ENCODE measurements at places on chromosomes 7 and 10. TPM values are rescaled to one million over a fixed set of nuclear protein-coding genes. Genes with fewer than 3 reads are reported as not detected.
A peak's percentile ranks its signal among the peaks of the same experiment; 100 is the strongest.

Gene PIP
- not detected for total RNA-seq

Gene AMPH
- not detected for total RNA-seq

Gene CLCN1
- 0.11 TPM for total RNA-seq

Gene LRRN3
- 91.4 TPM for total RNA-seq

Gene TMEM196
- total RNA-seq = not detected

Gene LIPM
- not detected for total RNA-seq

Gene MYO3A
- total RNA-seq = not detected

Gene TEX47
- total RNA-seq = not detected

Gene NME8
- not detected for total RNA-seq

Gene MAP3K8
- 40.3 TPM for total RNA-seq

Gene ASAH2B
- 9.6 TPM for total RNA-seq

- no peak overlapping the region for H3K4me3 ChIP-seq
- H3K4me1 ChIP-seq = no peaks in the 10 kb centered on the region
- no peaks in the 10 kb centered on the region for H3K27me3 ChIP-seq
- peaks cover 4% of the 10 kb centered on the region for H3K36me3 ChIP-seq
- H3K27ac ChIP-seq = no peak overlapping the region
These were observed 7.6 kb downstream of the AEBP1 start for GRCh38 chr7:44111761-44112160.

- H3K4me3 ChIP-seq = no peak overlapping the region
- H3K36me3 ChIP-seq = no peaks in the 10 kb centered on the region
- peaks cover 19% of the 10 kb centered on the region for H3K4me1 ChIP-seq
These were observed 42.3 kb downstream of the JMJD1C start for GRCh38 chr10:63423494-63423893.

GRCh38 chr7:147492606-147493005 is 1098.0 kb upstream of the C7orf33 start:
- no peaks in the 10 kb centered on the region for H3K36me3 ChIP-seq
- H3K27ac ChIP-seq = no peak overlapping the region
- H3K4me1 ChIP-seq = no peaks in the 10 kb centered on the region
- no peak overlapping the region for H3K4me3 ChIP-seq

- H3K4me1 ChIP-seq = no peaks in the 10 kb centered on the region
- DNase-seq = no peak
- no peak overlapping the region for H3K27ac ChIP-seq
- H3K36me3 ChIP-seq = peaks cover 3% of the 10 kb centered on the region
These were observed 46.4 kb downstream of the CSTF2T start for GRCh38 chr10:51653025-51653424.

GRCh38 chr10:21519941-21520436 is 5.5 kb downstream of the SKIDA1 start:
- H3K4me3 ChIP-seq = no peak overlapping the region
- H3K36me3 ChIP-seq = no peaks in the 10 kb centered on the region
- H3K27ac ChIP-seq = no peak overlapping the region
- peaks cover 41% of the 10 kb centered on the region for H3K4me1 ChIP-seq
- DNase-seq = no peak
- H3K27me3 ChIP-seq = peaks cover 54% of the 10 kb centered on the region

- no peaks in the 10 kb centered on the region for H3K4me1 ChIP-seq
- H3K36me3 ChIP-seq = no peaks in the 10 kb centered on the region
- no peak overlapping the region for H3K27ac ChIP-seq
- H3K27me3 ChIP-seq = no peaks in the 10 kb centered on the region
- DNase-seq = no peak
These were observed 240.6 kb upstream of the SEMA3C start for GRCh38 chr7:81159402-81159801.

- no peaks in the 10 kb centered on the region for H3K4me1 ChIP-seq
- no peak overlapping the region for H3K27ac ChIP-seq
- no peaks in the 10 kb centered on the region for H3K27me3 ChIP-seq
- H3K4me3 ChIP-seq = no peak overlapping the region
- peaks cover 35% of the 10 kb centered on the region for H3K36me3 ChIP-seq
These were observed 33.5 kb upstream of the ANTXRL start for GRCh38 chr10:46253076-46254006.

GRCh38 chr10:133010095-133010842 is 67.9 kb upstream of the CFAP46 start:
- H3K27ac ChIP-seq = no peak overlapping the region
- H3K4me3 ChIP-seq = no peak overlapping the region
- DNase-seq = no peak

GRCh38 chr10:126658928-126659327 is 11.6 kb downstream of the C10orf90 start:
- no peaks in the 10 kb centered on the region for H3K4me1 ChIP-seq
- no peaks in the 10 kb centered on the region for H3K27me3 ChIP-seq
- DNase-seq = no peak
- no peak overlapping the region for H3K27ac ChIP-seq
- no peak overlapping the region for H3K4me3 ChIP-seq

DNA sequence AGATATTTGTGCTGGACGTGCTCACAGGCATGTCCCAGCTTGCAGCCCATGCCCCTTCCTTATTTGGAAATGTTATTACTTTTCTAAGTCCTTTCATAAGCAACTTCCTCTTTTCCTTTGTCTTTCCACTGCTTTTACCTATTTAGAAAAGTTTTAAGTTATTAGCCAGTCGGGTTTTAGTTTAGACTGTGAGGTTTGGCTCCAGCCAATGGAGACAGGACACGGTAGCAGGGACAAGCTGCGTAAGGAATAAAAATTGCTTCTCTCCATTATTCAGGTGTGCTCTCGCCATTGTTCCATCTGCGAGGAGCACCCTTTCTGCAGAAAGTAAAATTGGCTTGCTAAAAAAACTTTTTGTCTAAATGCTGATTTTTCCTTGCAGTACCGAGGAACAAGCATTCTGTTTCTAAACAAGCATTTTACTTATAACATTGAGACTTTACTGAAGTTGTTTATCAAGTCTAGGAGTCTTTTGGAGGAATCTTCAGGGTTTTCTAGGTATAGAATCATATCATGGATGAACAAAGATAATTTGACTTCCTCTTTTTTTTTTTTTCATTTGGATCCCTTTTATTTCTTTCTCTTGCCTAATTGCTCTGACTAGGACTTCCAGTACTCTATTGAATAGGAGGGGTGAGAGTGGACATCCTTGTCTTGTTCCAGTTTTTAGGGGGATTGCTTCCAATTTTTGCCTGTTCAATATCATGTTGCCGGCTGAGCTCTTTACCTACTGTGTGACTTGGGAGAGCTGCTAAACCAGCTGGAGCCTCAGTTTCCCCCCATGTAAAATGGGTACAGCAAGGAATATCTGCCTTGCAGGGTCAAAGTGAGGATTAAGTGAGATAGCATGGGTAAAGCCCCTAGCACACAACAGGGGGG is 63.8 kb downstream of the ALOX5 start:
- H3K36me3 ChIP-seq = no peaks in the 10 kb centered on the region
- no peak for DNase-seq
- H3K4me1 ChIP-seq = peaks cover 24% of the 10 kb centered on the region
- H3K27ac ChIP-seq = peak overlapping the region; percentile 74
- no peaks in the 10 kb centered on the region for H3K27me3 ChIP-seq

GRCh38 chr10:124957404-124957947 is 15.6 kb downstream of the ZRANB1 start:
- no peaks in the 10 kb centered on the region for H3K36me3 ChIP-seq
- DNase-seq = no peak
- peaks cover 3% of the 10 kb centered on the region for H3K4me1 ChIP-seq
- H3K27me3 ChIP-seq = no peaks in the 10 kb centered on the region

DNA sequence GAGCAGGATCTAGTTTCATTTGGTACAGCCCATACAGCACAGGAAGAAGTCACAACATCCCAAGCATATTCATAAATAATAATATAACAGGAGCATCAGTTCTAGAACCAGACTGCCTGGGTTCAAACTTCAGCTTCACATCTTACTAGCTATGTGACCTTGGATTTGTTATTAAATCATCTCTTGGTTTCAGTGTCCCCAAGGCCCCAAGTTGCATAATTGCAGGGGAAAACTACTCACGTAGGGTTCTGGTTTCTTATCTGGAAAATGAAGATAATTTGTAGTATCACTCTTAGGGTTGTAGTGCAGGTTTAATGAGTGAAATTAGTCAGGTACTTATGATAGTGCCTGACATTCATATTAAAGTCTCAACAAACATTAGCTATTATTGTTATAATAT is 5.5 kb upstream of the IQUB start:
- H3K27ac ChIP-seq = no peak overlapping the region
- no peak overlapping the region for H3K4me3 ChIP-seq
- peaks cover 4% of the 10 kb centered on the region for H3K36me3 ChIP-seq
- peaks cover 8% of the 10 kb centered on the region for H3K4me1 ChIP-seq
- DNase-seq = no peak

GRCh38 chr7:38368191-38368605 is 94.8 kb upstream of the TARP start:
- H3K4me3 ChIP-seq = peak overlapping the region; percentile 38
- peaks cover 3% of the 10 kb centered on the region for H3K36me3 ChIP-seq
- DNase-seq = peak; percentile 79
- no peak overlapping the region for H3K27ac ChIP-seq
- no peaks in the 10 kb centered on the region for H3K27me3 ChIP-seq
- H3K4me1 ChIP-seq = peaks cover 75% of the 10 kb centered on the region

DNA sequence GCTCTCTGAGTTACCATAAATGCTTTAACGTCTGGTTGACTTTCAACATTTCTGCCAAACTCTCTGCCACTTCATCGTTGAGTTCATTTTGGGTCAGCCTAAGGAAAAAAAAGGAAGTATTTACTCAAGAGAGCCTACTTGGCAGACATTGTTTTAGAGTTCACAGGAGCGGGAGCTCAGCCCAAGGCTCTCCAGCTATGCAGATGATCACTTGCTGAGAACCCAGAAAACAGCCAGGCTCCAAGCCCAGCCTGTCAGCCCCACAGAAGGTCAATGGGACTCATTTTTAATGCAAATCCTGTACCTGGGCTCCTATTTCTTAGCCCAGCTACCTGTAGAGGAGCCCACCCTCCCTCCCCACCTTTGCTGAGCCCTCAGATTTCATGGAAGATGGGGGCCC is 45.5 kb downstream of the NOD1 start:
- H3K27me3 ChIP-seq = no peaks in the 10 kb centered on the region
- no peak overlapping the region for H3K4me3 ChIP-seq
- H3K4me1 ChIP-seq = no peaks in the 10 kb centered on the region
- H3K36me3 ChIP-seq = peaks cover 10% of the 10 kb centered on the region
- H3K27ac ChIP-seq = no peak overlapping the region
- no peak for DNase-seq

DNA sequence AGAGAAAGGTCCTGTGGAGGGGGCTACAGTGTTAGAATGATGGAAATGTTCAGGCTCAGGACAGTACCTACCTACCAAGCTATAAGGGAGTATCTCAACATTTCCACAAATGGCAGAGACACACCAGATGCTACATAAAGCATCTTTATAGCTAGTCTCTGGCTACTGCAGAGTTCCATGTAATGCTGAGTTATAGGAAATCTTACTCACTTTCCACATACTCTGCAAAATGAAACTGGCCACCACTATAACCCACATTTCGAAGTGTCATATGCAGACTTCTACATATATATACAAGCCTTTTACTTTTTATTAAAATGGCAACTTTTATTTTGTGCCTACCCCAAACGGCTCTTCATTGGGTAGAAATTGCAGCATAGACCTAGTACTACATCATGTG is 85.5 kb downstream of the FAS start:
- no peak for DNase-seq
- H3K36me3 ChIP-seq = no peaks in the 10 kb centered on the region
- no peak overlapping the region for H3K4me3 ChIP-seq
- H3K27me3 ChIP-seq = no peaks in the 10 kb centered on the region
- H3K4me1 ChIP-seq = no peaks in the 10 kb centered on the region

DNA sequence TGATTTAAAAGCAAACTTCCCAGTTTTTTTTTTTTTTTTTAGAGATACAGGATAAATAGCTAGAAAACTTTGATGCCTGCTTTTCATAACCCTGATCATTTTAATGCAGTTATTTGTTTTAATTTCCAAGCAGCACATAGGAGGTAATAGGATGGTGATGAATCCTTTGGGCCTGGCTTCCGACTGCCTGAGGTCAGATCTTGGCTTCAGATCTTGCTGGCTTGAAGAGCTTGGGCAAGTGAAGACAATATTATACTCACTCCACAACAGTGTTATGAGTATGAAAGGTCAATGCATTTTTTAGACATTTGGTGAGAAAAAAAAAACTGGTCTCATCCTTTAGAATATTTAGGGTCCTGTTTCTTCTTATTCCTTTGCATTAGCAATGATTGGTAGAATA is 124.8 kb upstream of the PRKCQ start:
- no peaks in the 10 kb centered on the region for H3K36me3 ChIP-seq
- no peak overlapping the region for H3K4me3 ChIP-seq
- no peak for DNase-seq
- H3K27me3 ChIP-seq = peaks cover 3% of the 10 kb centered on the region

GRCh38 chr10:95560278-95561176 is 644 bp downstream of the SORBS1 start:
- peak overlapping the region; percentile 95 for H3K4me3 ChIP-seq
- H3K27me3 ChIP-seq = no peaks in the 10 kb centered on the region
- peak; percentile 73 for DNase-seq
- no peaks in the 10 kb centered on the region for H3K36me3 ChIP-seq

DNA sequence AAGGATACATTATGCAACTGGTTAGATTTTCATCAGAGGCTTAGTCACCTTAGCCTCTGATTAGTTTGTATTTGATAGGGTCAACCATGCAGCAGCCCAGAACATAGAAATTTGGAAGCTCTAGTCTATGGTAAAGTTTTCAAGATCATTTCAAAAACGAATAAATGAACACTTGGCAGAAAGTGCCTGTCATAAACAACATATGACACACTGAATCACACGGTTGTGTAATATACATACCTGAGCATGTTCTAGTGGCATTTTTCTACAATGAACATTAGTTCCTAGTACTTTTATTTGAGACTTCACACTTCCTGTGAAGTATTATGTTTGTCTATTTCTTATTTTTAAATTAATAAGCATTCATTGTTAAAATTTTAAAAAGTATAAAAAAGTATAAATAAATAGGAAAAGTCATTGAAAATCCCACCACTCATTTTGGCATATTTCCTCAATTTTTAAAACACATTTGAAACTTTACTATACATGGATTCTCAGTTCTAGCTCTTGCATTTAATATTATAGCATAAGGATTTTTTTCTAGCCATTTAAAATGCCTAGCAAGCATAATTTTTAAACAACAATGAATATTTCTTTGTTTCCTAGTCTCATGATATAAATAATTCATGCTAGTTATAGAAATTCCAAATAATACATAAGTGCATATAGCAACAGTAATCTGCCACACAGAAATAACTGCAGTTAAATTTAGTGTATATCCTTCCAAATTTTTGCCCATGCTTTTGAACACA is 25.7 kb upstream of the PRPS1L1 start:
- no peaks in the 10 kb centered on the region for H3K27me3 ChIP-seq
- no peak overlapping the region for H3K27ac ChIP-seq
- no peak overlapping the region for H3K4me3 ChIP-seq

GRCh38 chr7:134356421-134356936 is 39.7 kb upstream of the SLC35B4 start:
- H3K27ac ChIP-seq = no peak overlapping the region
- no peaks in the 10 kb centered on the region for H3K4me1 ChIP-seq
- H3K36me3 ChIP-seq = no peaks in the 10 kb centered on the region
- no peak for DNase-seq
- no peaks in the 10 kb centered on the region for H3K27me3 ChIP-seq
- H3K4me3 ChIP-seq = no peak overlapping the region

DNA sequence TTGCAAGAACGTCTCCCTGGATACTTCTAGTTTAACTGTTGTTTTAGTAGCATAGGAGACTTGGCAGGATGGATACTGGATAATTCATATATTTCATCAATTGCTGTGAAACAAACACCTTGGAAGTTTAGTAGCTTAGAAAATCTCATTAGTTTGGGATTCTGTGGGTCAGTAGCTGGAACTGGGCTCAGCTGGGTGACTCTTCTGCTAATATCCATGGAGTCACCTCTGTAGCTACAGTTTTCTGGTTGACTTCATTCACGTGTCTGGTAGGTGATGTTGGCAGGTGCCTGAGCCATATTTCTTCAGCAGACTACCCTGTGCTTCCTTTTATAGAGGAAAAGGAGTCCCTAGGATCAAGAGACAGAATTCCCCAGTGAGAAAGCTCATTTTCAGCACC is 208.9 kb upstream of the PFKP start:
- H3K27me3 ChIP-seq = no peaks in the 10 kb centered on the region
- no peaks in the 10 kb centered on the region for H3K4me1 ChIP-seq
- no peaks in the 10 kb centered on the region for H3K36me3 ChIP-seq
- DNase-seq = no peak
